C1 segment of cervical spinal cord (tissue), 14 donors: ENCODE measurements at places on chromosomes 3 and 15.

- no peak for DNase-seq
These were observed 80.1 kb downstream of the SATB1 start for GRCh38 chr3:18345015-18345367.

- DNase-seq = no peak
These were observed 220.0 kb upstream of the CGNL1 start for GRCh38 chr15:57156210-57156884.

DNA sequence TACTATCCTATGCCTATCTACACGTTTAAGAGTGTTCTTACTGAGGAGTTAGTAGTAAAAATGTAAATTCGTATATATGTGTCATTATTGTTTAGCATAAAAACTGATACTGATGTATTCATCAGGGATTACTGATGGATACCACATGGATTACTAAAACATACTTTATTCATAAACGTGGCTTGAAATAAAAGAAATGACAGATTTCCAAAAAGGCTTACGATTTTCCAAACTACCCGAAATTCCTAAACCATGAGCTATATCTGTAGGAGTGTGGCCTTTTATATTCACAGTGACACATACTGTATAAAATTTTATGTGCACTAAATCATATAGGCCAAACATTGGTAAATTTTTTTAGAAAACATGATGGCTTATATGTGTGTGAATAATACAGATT is 6.9 kb downstream of the TSC22D2 start:
- no peak for DNase-seq

DNA sequence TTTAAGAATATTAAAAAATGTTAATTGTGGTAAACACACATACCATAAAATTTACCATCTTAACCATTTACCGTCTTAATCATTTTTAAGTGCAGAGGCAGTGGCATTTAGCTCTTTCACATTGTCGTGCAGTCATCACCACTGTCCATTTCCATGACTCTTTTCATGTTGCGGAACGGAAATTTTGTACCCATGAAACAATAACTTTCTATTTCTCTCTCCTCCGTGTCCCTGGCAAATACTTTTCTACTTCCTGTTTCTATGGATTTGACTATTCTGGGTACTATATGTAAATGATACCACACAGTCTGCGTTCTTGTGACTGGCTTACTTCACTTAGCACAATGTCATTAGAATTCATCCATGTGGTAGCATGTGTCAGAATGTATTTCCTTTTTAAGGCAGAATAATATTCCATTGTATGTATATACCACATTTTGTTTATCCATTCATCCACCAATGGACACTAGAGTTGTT is 27.9 kb downstream of the AKAP13 start:
- no peak for DNase-seq

DNA sequence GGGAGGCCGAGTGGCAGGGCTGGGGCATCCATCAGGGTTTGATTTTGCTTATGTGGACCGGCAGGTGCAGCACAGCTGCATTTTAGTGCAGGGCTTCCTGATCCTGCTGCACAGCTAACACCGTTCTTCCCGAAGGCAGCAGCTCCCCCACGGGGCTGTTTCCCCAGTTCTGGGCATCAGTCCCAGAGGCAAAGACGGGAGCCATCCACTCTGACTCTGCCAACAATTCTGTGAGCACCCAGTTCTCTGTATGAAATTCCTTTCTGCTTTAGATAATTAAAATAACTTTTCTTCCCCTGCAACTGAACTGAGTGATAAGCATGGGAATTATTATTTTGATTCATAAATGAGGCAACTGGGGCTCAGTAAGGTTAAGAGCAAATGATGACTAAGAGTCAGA is 262.9 kb upstream of the ATP10A start:
- no peak for DNase-seq

- no peak for DNase-seq
These were observed 144.1 kb downstream of the VPS13C start for GRCh38 chr15:61916104-61916503.

- peak; percentile 16 for DNase-seq
These were observed 688 bp downstream of the SETD5 start for GRCh38 chr3:9397906-9398699.

DNA sequence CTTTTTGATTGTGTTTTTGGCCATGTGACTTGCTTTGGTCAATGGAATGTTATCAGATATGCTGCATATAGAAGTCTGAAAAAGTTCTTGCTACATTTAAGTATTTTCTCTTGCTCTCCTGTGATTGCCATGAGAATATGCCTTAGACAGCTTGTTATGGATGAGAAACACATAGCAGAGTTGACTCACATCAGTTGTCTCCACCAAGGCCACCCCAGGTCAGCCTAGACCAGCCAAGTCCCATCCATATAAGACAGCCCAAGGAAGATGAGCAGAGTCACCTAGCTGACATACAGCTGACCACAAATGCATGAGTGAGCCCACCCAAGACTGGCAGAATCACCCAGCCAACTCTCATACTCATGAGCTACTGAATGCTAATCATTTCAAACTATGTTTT is 153.0 kb downstream of the THRB start:
- DNase-seq = no peak

- DNase-seq = no peak
These were observed 216.8 kb downstream of the RSL24D1 start for GRCh38 chr15:54979964-54980363.

DNA sequence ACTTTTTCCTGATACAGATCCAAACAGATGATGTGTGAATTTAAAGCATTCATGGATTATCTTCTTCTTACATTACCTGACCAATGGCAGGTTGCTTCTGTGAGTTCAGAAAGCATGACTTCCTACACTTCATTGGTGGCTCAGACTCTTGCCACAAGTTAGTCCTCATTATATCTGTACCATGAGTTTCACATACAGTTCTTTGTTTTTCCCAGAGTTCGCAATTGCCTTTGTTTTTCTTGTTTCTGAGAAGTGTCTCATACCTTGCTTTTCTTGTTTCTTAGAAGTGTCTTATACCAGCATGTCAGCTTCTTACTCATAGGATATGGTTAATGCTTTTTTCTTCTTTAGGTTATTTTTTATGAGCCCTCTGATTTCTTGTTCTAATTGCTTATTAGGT is 133.8 kb upstream of the TLE3 start:
- no peak for DNase-seq
